ENCODE measurements at places on chromosomes 11 and 22.

DNA sequence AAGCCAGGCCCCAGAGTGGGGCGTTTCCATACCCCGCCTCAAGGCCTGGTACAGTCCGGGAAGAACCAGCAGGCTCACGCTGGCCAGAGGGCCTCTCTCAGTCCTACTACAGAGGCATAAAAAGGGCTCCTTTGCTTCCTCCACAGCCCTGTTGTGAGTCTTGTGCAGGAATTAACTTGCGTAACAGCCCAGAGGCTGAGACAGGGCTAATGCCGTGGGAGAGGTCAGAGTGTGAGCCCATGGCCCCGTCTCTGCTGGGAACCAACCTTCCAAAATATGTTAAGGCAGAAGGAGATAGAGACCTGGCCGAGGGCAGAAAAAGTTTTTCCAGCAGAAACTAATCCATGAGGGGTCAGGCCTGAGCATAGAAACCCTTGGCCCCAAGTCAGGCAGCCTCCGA, 19.9 kb upstream of the TMEM184B start:
- no peak for DNase-seq

GRCh38 chr22:17167486-17167885, 8.4 kb upstream of the HDHD5 start:
- no peak for DNase-seq

DNA sequence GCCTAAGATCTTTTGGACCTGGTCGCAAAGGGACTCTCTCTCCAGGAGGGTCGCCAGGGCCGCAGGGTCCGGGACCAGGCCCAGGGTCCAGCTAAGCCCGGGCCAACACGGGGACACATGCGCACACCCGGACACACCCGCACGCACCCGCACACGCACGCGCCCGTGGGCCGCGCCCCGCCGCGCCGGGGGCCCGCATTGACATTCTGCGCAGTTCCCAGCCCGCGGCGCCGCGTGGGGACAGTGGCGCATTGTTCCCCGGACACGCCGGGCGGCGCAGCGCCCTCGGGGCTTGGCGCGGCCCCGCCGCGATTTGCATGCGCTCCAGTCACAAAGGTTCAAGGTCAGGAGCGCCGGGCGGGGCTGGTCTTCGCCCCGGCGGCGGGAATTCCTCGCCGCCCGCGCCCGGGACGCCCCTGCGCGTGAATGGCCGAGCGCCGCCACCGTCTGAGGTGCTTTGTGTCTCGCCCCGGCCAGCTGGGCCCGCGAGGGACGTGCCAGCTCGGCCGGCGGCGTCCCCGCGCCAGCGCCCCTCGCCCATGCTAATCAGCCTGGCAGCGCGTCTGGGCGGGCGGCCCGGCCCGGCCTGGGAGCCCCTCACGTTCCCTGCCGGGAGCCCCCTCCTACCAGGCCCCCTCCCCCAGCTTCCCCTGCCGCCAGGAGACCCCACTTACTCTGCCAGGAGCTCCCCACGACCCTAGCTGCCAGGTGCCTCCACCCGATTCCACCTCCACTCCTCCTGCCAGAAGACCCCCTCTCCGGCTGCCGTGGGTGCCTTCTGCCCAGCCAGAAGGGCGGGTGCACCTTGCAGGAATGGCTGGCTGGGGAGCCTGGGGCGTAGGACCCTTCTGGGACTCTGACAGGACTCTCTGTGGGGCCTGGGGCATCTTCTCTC, 50.5 kb upstream of the WNT7B start:
- peak; percentile 59 for DNase-seq

DNA sequence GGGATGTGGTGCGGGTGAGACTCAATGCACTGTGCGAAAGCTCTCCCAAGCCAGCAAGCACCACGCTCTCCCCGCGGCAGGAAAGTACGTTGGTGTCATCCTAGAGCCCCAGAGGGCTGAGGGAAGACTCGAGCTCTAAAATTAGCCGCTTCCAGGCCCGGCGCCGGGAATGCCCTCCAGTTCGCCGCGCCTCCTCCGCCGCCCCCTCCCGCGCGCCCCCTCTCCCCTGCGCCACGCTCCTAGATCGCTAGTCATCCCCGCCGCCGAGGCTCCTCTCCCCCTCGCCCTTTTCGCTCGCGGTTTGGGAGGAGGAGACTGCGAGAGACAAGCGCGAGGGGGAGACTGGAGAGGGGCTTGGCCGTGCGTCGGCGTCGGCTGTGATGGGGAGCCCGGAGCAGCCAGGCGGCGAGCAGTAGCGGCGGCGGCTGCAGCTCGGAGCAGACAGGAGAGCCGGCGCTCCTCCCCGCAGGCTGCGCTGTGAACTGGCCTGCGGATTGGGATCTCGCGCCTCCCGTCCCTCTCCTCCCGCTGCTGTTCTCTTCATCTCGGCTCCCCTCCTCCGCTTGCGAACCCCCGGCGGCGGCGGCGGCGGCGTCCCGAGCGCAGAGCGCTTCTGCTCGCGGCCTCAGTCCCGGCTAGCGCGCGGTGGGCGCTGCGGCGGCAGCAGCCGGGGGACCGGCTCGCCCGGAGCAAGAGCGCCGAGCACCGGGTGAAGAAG, at the start of gene FAT3:
Gene FAT3, plus strand, starts transcription at position 412 of the 718 bp plus-strand sequence. CDS start 127,295 bp downstream, outside the sequence.
- peak; percentile 81 for DNase-seq

DNA sequence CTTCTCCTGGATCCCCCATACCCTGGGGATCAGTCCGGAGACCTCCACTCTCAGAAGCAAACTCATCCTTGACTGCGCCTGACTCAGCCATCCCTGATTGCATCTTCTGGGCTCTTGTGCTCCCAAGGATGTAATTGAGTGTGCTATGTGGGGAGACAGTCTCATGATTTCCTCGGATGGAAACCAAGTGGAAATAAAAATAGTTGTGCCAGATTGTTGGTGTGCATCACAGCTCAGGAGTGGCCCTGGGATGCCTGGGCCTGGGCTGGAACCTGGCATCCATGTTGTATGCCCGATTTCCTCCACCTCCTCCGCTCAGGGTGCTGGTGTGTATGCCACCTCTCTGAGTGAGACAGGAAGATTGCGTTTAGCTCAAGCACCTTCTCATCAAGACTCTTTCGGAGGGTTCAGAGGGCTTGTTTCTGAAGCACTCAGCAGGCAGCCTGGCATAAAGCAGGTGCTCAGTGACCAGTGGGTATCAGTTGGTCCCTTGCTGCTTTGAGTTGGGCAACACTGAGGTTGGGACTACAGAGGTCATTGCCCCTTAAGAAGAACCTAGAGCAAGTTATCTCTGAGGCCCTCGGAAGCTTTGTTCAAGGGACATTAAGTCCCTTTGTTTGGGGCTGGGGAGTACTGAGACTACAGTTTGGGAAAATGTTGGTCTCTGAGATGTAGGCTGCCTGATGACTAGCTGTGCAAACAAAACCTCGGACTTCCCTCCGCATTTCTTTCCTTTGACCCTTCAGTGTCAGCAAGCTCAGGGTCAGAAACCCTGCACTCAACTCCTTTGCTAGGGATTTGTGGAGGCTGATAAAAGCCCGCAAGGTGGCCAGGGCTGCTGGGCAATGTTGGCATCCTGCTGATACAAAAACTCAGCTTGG, 24.8 kb upstream of the MICAL2 start:
- no peak for DNase-seq

DNA sequence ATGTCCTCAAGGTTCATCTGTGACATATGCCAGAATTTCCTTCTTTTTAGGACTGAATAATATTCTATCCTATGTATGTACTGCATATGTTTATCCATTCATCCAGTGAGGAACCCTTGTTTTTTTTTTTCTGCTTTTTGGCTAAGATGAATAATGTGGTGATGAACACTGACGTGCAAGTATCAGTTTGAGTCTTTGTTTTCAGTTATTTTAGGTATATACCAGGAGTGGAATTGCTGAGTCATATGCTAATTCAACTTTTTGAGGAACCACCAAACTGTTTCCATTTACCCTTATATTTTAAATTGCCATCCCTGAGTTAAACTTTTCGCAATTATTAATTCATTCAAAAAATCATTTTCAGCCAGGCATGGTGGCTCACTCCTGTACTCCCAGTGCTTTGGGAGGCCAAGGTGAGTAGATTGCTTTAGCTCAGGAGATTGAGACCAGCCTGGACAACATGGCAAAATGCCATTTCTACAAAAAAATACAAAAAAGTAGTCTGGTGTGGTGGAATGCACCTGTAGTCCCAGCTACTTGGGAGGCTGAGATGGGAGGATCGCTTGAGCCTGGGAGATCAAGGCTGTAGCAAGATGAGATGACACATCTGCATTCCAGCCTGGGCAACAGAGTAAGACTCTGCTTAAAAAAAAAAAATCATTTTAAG, 64.2 kb downstream of the MICAL2 start:
- DNase-seq = no peak

- DNase-seq = no peak
These were observed 6.7 kb upstream of the TPP1 start for GRCh38 chr11:6625832-6626420.

- DNase-seq = peak; percentile 83
These were observed 172.0 kb upstream of the ARHGAP42 start for GRCh38 chr11:100515087-100515486.

GRCh38 chr22:42296381-42296853, 26.0 kb upstream of the TCF20 start:
- DNase-seq = peak; percentile 66

DNA sequence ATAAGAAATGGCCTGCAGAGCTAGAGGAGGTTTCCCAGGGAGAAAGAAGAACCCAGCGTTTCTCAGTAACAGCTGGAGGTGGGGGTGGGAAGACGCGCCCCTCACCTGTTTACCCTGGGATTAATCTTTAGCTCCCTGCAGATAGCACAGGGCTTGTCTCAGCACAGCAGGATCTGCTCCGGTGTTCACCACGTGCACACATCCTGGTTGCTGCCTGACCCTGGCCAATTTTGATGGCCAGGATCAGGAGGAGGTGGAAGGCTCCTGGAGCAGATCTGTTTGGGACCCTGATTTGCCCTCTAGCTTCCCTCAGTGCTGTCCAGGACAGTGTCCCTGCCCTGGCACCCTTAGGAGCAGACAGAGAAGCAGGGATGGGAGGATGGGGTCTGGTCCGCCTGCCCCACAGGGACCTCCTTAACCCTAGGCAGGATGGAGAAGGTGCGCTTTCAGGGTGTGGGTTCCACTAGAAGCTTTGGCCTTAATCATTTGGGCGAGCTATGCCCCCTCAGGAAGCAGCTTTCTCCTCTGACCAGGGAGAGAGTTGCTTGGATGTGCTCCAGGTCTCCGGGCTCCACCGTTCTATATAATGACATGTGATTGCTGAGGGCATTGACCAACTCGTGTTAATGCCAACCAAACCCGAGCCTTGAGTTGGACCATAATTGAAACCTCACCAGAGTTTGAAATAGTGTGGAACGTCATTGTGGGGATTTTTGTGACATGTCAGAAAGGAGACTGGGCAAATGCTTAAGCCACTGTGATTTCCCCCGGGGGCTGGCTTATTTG, 19.3 kb downstream of the UPB1 start:
- no peak for DNase-seq

DNA sequence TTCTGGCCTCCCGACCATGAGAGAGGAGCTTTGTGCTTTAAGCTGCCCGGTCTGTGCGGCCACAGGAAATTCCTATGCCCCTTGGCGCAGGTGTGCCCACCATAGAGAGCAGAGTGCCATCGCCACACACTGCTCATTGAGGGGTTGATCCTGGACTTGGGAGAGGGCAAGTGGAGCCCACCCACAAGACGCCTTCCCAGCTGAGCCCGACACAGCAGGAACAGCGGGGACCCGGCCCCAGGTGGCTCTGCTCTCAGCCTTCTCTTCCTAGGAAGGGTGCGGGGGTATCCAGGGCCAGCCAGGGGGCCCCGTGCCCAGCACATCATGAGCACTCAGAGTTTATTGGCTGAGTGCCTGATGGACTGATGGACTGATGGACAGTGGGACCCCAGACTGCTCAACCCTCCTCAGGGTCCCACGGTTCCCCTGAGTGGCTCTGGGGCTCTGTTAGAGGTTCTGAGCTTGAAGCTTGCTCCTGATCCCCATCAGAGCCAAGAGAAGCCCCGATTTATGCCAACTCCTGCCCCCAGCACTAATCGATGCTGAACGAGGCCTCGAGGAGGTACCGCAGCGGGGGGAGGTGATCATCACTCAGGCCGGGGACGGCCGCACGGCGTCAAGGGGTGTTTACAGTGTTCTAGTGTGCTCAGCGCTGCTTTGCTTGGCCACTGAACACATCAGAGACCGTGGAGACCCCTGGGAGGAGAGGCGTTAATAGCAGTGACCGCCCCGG, 13.5 kb upstream of the MRGPRD start:
- no peak for DNase-seq

GRCh38 chr11:68908273-68908672, 4.6 kb downstream of the IGHMBP2 start:
- no peak for DNase-seq

- no peak for DNase-seq
These were observed 5.5 kb downstream of the ZC3H12C start for GRCh38 chr11:110098645-110099044.

DNA sequence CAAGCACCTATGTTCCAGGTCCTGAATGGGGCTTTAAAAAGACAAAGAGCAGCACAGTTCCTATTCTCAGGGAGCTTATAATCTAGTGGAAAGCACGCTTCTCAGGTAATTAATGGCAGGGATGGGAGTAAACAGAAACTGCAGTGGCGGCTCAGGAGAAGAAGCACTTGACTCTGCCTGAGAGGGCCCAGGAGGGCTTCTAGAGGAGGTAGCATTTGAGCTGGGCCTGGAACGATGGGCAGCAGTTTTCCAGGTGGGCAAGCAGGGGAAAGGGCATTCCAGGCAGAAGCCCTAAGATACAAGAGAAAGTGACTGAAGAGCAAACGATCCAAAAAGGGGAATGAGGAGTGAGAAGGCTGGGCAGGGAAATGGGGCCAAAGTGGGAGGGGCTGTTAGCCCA, 37.1 kb upstream of the CHST1 start:
- DNase-seq = no peak

- peak; percentile 63 for DNase-seq
These were observed 536 bp downstream of the YWHAH start for GRCh38 chr22:31944700-31945442.

- DNase-seq = no peak
These were observed 113.1 kb upstream of the ARHGAP42 start for GRCh38 chr11:100573911-100574513.

- no peak for DNase-seq
These were observed 156.9 kb downstream of the FEZ1 start for GRCh38 chr11:125338886-125339811.

DNA sequence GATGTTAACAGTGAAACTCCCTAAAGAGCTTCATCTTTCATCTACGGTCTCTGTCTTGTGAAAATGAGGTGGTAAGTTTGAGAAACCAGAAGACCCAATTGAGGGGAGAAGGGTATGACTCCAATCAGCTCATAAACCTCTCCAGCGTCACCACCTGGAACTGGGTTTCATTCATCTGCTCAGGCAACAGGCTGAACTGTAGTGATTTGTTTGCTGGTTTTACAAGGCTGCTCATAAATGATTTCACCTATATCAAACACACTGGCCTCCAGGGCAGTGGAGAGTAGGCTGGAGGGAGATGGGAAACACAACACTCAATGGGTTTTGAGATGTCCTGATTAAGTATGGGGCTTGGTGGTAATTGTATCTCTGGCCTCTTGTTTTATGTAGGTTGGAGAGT, 79.0 kb downstream of the EFCAB6 start:
- no peak for DNase-seq

DNA sequence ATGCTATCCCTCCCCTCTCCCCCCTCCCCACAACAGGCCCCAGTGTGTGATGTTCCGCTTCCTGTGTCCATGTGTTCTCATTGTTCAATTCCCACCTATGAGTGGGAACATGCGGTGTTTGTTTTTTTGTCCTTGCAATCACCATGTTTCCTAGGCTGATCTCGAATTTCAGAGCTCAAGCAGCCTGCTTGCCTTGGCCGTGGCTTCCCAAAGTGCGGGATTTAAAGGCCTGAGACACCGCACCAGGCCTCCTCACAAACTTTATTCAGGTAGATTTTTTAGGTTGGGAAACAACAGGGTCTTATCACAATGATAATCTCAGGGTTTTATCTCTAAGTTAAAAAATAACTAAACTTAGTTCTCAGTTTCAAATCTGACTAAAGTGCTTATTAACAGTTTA, 125.4 kb downstream of the LUZP2 start:
- peak; percentile 44 for DNase-seq

GRCh38 chr11:85647078-85647477, 689 bp upstream of the TMEM126A start:
- DNase-seq = no peak

Data from GM23338 (cell line).